Activated CD4-positive, alpha-beta T cell treated with anti-CD3 and anti-CD28 coated beads for 36 hours (primary cell): ENCODE measurements at places on chromosomes 4 and X. TPM values are rescaled to one million over a fixed set of nuclear protein-coding genes. Genes with fewer than 3 reads are reported as not detected.

Gene GPR50
- not detected for total RNA-seq

- DNase-seq: no peak
Observed at GRCh38 chr4:18445110-18445509, 423.6 kb upstream of the LCORL start.

Gene ASMT
- 0.51 TPM for total RNA-seq

GRCh38 chrX:21926527-21927278 is 13.8 kb upstream of the SMS start:
- DNase-seq: no peak

DNA sequence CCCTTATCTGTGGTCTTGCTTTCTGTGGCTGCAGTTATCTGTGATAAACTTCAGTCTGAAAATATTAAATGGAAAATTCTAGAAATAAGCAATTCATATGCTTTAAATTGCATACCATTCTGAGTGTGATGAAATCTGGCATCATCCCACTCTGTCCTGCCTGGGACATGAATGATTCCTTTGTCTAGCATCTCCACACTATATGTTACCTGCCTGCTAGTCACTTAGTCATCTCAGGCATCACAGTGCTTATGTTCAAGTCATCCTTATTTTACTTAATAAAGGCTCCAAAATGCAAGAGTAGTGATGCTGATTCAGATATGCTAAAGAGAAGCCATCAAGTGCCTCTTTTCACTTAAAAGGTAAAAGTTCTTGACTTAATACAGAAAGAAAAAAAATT is 14.3 kb upstream of the RAB9B start:
- no peak for DNase-seq

Gene PDCL2
- total RNA-seq: not detected

Gene PCDH11X
- 0.05 TPM for total RNA-seq

- DNase-seq: no peak
Observed at GRCh38 chrX:140664939-140665338, 44.6 kb upstream of the LINC00632 start.

Gene L1CAM
- 0.57 TPM for total RNA-seq
